ENCODE measurements at places on chromosomes 7 and 10.

DNA sequence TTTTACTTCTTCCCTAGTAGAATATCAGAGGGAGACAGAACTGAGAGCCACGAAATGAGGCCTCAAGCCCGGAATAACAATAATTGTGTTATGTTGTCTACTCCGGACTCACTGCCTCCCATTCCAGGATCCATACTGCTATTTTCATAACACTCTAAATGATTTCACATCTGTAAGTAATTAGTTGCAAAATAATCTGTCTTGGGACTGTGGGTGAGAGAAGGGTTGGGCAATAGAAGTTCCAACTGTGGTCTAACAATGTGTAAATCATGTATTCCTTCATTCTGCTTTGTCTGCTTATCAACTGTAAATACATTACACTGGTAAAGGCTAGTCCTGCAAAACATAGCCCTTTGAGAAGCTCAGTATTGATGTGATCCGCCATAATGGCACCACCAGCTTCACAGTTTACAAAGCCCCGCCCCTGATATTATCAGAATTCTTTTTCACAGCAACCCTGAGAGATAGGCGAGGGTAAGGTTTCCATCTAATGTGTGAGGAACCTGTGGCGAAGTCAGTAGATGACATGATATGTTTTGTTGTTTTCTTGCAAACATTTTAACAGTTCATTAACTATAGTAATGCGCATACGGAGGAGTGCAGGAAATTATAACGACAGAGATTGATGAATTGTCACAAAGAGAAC, 265.7 kb upstream of the BMPER start:
- DNase-seq, result no peak

GRCh38 chr10:44807451-44807850, 103.7 kb upstream of the TMEM72 start:
- no peak for DNase-seq

DNA sequence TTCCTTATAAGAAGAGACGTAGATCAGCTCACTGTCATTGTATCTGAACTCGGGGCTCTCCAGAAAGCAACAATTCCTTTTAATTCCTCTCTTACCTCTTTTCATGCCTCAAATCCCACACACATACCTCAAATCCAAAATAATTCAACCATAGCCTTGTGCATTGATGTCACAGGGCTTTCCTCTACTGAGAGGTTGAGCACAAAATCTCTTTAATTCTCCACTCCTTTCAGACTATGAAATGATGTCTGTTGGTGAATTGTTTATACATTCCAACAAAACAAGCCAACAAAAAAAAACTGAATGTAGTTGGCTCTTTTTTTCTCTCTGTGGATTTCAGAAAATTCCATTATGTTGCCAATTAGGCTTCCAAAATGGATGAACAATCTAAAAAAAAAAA, 53.2 kb downstream of the BPGM start:
- DNase-seq, result no peak

DNA sequence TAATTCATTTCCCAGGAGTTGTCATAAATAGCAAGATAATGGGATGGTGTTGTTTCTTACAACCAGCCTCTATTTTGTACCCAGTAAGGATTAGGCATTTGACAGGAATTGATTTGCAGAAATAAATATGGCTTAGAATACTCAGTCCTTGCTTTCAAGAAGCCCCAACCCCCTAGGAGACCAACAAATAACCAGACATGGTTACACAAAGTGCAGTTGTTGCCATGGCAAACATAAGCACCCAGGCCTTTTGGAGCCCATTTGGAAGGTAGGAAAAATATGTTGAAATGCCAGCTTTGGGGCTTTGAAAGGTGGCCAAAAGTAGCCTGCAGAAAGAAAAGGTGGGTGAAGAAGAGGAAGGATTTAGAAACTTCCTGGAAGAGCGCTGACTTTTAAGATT, 397.5 kb downstream of the CDC14C start:
- no peak for DNase-seq

GRCh38 chr10:63241841-63242281, 108.7 kb downstream of the NRBF2 start:
- no peak for DNase-seq

All from activated T-helper 1 cell treated with anti-CD3 and anti-CD28 coated beads, Interleukin-2, amount 50 U/mL, for 16 hours (primary cell).